Neural crest cell (in vitro differentiated cells): ENCODE measurements at places on chromosomes 5 and 9. TPM values are rescaled to one million over a fixed set of nuclear protein-coding genes. Genes with fewer than 3 reads are reported as not detected.

FST gene
- total RNA-seq, result 4.0 and 7.2 TPM in 2 replicates

WNK2 gene
- total RNA-seq, result 27.8 and 34.3 TPM in 2 replicates

NUP214 gene
- 72.3 and 77.9 TPM in 2 replicates for total RNA-seq

C5orf58 gene
- total RNA-seq, result not detected in 2 replicates

CDO1 gene
- total RNA-seq, result 27.6 and 28.9 TPM in 2 replicates

CTNND2 gene
- total RNA-seq, result 39.4 and 40.0 TPM in 2 replicates

FAM170A gene
- not detected in 2 replicates for total RNA-seq

CNTNAP3B gene
- 9.4 and 10.0 TPM in 2 replicates for total RNA-seq

IFNK gene
- not detected in 2 replicates for total RNA-seq

TMC1 gene
- 0.33 and 0.36 TPM in 2 replicates for total RNA-seq

PCDHA13 gene
- 1.2 and 1.3 TPM in 2 replicates for total RNA-seq

ADGRD2 gene
- 0.44 TPM in 1 of 2 replicates, not detected in the other for total RNA-seq

PGGT1B gene
- total RNA-seq, result 38.4 and 41.2 TPM in 2 replicates

SHISAL2B gene
- total RNA-seq, result 0.55 and 0.93 TPM in 2 replicates

SPAAR gene
- not detected in 2 replicates for total RNA-seq

C9orf50 gene
- total RNA-seq, result 0.26 and 0.27 TPM in 2 replicates

PPP3R2 gene
- not detected in 2 replicates for total RNA-seq

PCDHGC5 gene
- 2.2 and 3.0 TPM in 2 replicates for total RNA-seq

WNT8A gene
- not detected in 2 replicates for total RNA-seq

SLC36A2 gene
- total RNA-seq, result not detected in 2 replicates

BTNL9 gene
- total RNA-seq, result not detected in 2 replicates

SLC9A3 gene
- 1.5 and 1.7 TPM in 2 replicates for total RNA-seq

GMCL2 gene
- not detected in 2 replicates for total RNA-seq

CDC20B gene
- not detected in 2 replicates for total RNA-seq

RORB gene
- total RNA-seq, result 0.35 and 0.75 TPM in 2 replicates

CORO2A gene
- 9.3 and 9.5 TPM in 2 replicates for total RNA-seq

NR2F1 gene
- 411 and 426 TPM in 2 replicates for total RNA-seq

NUTM2G gene
- total RNA-seq, result not detected in 2 replicates

LCNL1 gene
- total RNA-seq, result not detected in 2 replicates

CAPSL gene
- not detected in 2 replicates for total RNA-seq

TLN1 gene
- total RNA-seq, result 123 and 141 TPM in 2 replicates

CEMIP2 gene
- total RNA-seq, result 90.2 and 94.4 TPM in 2 replicates

IFNA21 gene
- total RNA-seq, result not detected in 2 replicates

GHR gene
- 0.27 and 0.61 TPM in 2 replicates for total RNA-seq

NDUFS4 gene
- 78.7 and 80.8 TPM in 2 replicates for total RNA-seq

LCN9 gene
- total RNA-seq, result 0.30 and 0.66 TPM in 2 replicates

SPATA31A3 gene
- total RNA-seq, result 0.09 TPM in 1 of 2 replicates, not detected in the other

GRAMD2B gene
- total RNA-seq, result 7.1 and 7.9 TPM in 2 replicates

MLANA gene
- not detected in 2 replicates for total RNA-seq

IFNB1 gene
- total RNA-seq, result not detected in 2 replicates

SPATA31C1 gene
- 1.4 and 1.9 TPM in 2 replicates for total RNA-seq

SLC36A3 gene
- not detected in 2 replicates for total RNA-seq
